ENCODE measurements at places on chromosomes 7 and 10. TPM values are rescaled to one million over a fixed set of nuclear protein-coding genes. Genes with fewer than 3 reads are reported as not detected.

Gene KAZALD1
- 11.0 TPM for polyA plus RNA-seq

Gene TAF5
- polyA plus RNA-seq, result 8.2 TPM

Gene SNX13
- 43.4 TPM for polyA plus RNA-seq

Gene KCNMA1
- polyA plus RNA-seq, result 3.1 TPM

DNA sequence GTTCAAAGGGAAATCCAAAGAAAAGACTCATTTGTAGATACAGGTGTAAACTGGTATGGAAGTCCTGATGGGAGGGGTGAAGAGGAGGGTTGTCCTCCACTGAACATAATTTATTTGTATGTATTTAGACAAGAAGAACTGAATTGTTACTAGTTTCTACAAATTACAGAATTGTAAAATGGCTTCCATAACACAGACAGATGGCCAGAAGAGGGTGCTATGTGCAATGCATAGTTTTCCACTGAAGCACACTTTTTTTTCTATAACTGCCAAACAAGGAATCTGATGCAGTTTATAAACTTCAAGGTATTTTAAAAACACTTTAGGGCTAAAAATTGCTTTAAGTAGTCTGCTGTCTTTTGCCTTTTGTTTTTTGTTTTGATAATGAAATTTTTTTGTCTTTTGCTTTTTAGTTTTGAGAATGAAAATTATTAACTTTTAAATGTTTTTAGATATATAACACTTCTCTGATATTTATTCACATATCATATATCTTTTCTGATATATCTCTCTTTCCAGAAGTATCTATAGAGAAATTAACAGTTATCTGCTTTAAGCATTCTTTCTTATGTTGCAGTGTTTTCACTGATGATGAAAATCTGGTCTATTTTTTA lies 58.5 kb downstream of the PHYHIPL start:
- no peak for DNase-seq

- DNase-seq, result no peak
These were observed 76.6 kb downstream of the SUGCT start for GRCh38 chr7:40211276-40212003.

DNA sequence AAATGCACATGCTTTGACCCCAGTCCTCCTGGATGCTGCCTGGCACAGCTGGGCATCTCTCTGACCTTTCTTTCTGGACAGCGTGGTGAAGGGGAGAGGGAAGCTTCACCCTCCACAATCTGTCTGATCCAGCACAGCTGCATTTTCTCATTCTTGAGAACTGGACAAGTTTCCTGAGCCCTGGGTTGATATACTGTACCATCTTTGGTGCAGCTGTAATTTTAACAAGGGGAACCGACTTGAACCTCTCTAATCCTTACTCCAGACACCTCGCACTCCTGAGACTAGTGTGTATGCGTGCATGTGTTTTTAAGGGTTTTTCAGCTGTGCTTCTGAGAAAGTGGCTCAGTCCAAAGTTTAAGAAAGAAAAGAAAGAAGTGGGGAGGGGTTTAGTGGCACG lies 655.7 kb downstream of the INHBA start:
- DNase-seq, result no peak

- no peak for DNase-seq
These were observed 141.7 kb downstream of the SH3PXD2A start for GRCh38 chr10:103713676-103714075.

DNA sequence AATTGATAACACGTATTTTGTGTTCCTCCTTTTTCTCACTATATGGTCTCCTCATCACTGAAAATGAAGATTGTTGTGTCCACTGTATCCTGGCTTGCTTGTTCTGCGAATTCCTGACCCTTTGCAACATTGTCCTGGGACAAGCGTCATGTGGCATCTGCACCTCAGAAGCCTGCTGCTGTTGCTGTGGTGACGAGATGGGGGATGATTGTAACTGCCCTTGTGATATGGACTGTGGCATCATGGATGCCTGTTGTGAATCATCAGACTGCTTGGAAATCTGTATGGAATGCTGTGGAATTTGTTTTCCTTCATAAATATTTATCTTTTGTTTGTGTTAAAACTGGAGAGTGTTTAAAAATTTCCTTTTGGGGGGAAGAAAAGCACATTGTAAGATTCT lies 93.7 kb downstream of the MDFIC start:
- no peak for DNase-seq

DNA sequence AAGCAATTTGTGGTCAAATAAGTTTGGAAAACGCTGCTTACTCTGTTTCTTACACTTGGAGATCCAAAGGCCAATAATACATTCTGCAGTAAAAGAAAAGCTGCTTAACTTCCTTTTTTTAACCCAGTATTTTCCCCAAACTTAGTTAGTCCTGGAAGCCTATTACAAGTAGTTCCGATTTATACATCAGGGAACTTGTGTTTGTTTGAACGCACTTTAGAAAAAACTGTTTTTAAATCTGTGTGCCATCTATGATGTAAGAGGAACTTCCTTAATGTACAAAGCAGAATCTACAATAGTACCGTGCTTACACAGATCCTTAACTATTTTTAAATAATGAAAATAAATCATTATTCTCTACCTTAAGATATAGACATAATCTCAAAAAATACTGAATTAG lies 23.0 kb downstream of the SFR1 start:
- DNase-seq, result no peak

- DNase-seq, result no peak
These were observed 125.8 kb upstream of the PDSS1 start for GRCh38 chr10:26571655-26572054.

DNA sequence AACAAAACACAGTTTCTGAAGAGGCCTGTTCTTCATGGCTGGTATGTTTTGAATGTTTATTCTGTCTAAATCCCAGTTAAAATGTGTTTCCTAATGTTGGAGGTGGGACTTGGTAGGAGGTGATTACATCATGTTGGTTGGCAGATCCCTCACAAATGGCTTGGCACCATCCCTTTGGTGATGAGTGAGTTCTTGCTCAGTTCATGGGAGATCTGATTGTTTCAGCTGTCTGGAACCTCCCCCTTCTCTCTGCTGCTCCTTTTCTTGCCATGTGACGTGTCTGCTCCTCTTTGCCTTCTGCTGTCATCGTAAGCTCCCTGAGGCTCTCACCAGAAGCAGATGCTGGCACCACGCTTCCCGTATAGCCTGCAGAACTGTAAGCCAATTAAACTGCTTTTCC lies 383.6 kb upstream of the TPK1 start:
- no peak for DNase-seq

DNA sequence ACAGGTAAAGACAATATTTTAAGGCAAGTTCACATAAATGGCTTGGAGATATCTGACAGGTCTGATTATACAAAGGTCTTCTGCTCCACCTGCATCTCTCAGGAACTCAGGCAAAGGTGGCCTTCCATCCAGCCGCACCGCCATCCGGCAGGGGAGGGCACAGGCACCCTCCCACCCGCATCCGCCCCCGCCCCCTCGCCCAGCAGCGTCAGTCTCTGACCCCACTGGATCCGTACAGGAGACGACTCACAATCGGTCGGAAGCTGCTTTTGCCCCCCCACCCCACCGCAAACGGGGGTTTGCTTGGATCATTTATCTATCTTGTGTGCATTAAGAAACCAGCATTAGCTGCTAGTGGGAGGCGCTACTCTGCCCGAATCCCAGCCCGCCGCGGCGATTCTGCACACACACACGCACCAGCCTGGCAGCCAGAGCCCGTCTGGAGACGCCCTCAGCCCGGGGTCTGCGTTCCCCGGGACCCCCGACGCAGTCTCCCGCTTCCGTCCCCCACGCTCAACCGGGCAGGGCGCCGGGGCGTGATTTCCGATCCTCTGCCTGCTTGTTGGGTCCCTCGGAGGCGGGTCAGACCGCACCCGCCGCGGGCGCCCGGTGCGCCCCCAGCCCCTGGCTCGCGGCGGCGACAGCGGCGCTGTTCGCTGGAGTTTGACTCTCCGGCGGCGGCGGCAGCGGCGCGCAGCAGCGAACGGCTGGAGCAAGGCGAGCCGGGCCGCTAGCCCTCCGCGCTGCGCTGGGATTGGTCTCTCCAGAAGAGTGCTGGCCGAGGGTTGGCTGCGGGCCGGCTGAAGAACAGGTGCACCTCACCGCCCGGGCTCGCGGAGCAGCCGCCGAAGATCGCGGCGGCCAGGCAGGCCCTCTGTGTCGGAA lies 820 bp upstream of the NRG3 start:
- DNase-seq, result no peak

DNA sequence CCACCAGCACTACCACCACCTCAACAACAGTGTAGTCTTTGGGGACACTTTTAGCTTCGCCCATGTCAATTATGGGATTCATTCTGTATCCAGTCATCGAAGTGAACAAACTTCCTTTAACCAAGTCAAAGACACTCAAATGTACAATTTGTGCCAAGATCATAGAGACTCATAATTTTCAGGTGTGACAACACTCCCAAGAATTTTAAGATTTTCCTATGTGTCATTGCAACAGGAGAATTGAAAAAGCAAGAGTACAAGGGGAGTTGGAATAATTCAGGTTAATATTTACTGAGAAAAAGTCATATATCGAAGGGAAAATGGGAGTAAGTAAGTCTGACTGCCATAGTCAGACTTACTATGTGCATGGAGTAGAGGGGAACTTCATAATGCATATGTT lies 26.2 kb downstream of the PON1 start:
- DNase-seq, result no peak

GRCh38 chr7:83807774-83808173 lies 158.8 kb upstream of the SEMA3E start:
- DNase-seq, result no peak

DNA sequence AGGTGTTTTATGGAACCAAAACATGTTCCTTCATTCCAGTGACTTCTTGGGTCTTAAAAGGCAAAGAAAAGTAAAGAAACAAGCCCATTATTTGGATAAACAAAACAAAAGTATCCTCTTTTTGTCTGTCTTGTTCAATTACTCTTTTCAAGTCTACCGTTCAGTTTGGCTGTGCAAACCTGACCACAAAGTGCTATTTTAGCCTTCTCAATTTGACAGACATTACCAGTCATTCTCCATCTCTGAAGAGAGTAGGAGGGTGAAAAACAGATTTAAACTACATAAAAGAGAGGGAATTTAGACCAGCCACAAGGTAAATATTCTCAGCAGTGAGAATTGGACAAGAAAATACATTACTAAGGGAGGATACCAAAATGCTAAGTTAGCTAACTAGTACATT lies 145.2 kb downstream of the GRM3 start:
- no peak for DNase-seq

- DNase-seq, result no peak
These were observed 28.8 kb downstream of the VIPR2 start for GRCh38 chr7:159115601-159116501.
